ENCODE measurements at places on chromosomes 6 and 20. TPM values are rescaled to one million over a fixed set of nuclear protein-coding genes. Genes with fewer than 3 reads are reported as not detected.

The TSBP1 gene
- not detected for total RNA-seq

The SRSF6 gene
- 166 TPM for total RNA-seq

The CALHM6 gene
- 10.3 TPM for total RNA-seq

The DNAH8 gene
- total RNA-seq: 0.10 TPM

The TCP11 gene
- not detected for total RNA-seq

The LY6G6F gene
- total RNA-seq: not detected

The OXT gene
- not detected for total RNA-seq

The SLC32A1 gene
- total RNA-seq: not detected

The RPS18 gene
- 3,135 TPM for total RNA-seq

The LMBRD1 gene
- total RNA-seq: 23.5 TPM

The SLC22A23 gene
- total RNA-seq: 1.3 TPM

The PRSS35 gene
- total RNA-seq: not detected
